M059J (cell line): ENCODE measurements at places on chromosomes 2 and 18.

GRCh38 chr18:28820353-28820752 lies 643.4 kb upstream of the CDH2 start:
- DNase-seq = no peak

DNA sequence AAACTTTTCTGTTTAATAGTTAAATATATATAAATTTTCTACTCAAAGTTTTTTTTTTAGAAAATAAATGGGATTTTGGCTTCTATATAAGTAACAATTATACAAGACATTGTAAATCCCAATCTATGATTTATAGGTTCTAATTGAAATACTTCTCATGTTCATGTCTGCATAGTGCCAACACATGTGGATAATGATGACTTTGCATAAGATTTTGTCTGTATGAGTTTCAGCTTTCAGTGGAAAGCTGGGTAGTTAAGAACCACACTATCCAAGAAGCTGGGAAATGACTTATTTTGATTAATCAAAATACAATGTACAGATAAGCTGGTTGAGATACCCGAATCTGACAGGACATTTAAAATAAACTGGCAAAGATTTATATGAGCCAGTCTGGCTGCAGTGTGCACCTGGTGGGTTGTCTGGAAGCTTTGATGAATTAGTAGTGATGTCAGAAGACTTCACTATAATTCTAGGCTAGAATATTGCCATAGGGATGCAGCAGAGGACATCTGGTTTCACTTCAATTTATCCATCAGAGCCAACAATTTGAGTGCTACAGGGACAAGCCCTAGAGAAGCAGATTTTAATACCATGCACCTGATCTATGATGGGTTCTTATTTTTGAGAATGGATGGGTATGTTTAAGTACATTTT lies 45.4 kb downstream of the EML6 start:
- no peak for DNase-seq

DNA sequence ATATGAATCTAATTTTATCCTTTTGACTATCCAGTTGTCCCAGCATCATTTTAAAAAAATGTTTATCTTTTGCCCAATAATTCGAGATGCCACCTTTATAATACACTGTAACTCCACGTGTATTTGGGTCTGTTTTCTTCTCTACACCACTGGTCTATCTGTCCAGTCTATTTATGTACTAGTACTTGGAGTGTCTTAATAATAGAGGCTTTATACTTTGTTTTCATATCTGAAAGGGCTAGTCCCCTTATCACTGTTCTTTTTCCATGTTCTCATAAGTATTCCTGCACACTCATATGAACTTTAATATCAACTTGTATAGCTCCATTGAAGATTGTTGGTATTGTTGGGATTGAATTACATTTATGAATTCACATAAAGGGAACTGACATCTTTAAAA lies 101.1 kb upstream of the RMP24 start:
- no peak for DNase-seq

DNA sequence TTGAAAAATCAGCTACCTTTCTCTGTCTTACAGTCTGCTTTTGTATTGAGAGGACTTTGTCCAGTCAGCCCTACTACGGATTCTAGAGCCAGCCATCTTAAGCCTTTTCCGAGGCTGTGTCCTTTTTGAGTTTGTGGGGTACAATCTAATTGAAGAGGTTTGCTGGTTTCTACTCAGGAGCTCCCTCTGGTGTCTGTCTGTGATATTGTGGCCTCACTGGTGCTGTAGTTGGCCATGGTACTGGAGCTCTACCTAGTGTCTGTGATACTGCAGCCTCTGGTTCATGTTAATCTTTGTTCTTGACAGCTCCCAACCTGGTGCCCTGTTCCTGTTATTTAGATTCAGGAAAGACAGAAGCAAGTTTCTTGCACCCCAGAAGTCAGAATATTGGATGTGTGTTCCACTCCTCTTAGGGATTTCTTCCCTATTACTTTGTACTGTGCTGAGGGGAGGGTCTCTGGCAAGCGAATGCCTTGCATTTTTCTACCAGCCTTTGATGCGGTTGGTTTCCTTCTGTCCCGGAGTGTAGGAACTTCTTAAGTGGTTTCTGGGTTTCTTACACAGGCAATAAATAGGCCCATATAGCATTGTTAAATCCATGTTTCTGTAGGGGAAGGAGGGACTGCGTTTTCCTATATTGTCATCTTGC lies 78.5 kb downstream of the ACSL3 start:
- DNase-seq = peak; percentile 65

DNA sequence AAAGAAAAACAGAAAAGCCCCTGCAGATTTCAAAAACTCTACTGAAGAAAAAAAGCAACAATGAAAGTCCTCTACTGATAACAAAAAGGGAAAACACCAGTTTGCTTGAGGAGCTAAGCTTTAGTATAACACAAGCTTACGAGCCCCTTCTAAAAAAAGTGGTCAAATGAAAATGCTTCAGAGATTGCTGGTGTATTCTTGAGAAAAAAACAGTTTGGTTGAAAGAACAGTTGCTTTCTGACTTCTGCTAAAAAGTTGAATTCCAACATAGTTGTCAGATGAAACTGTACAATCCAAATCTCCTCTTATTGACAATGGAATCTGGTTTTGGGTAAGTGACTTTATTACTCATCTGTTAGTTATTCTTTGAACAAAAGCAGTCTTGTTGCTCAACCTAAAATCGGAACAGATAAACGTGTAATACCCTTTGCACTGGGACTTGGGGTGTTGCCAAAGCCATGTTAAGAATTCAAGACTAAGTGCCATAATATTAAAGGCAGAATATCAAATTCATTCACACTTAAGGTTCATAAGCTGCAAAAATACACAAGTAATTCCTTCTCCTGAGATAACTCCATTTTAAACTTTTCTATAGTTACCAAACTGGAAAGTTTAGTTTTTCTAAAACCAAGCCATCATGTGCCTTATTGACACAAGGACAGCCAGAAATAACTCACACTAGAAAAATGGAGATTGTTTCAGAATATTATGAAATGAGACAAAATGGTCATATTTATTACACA lies 45.3 kb upstream of the SPAG16 start:
- DNase-seq = peak; percentile 90

DNA sequence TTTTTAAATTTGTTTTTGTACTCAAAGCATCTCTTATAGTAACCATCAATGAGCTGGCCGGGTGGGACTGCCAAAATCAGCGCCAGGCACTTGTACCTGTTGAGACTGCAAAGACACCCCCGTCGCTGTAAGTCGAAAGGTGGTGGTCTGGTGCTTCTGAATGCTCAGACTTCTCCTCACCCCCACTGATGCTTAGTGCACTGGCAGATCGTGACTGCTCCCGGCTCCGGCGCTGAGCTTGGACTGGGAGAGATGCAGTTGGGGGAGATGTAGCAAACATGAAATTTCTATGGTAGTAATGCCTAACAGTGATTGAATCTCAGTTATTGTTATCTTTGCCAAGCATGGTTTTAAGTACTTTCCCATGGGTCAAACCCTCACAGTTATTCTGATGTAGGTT lies 80.6 kb downstream of the RIF1 start:
- DNase-seq = no peak

GRCh38 chr2:65366595-65367125 lies 65.7 kb downstream of the SPRED2 start:
- DNase-seq = peak; percentile 97

DNA sequence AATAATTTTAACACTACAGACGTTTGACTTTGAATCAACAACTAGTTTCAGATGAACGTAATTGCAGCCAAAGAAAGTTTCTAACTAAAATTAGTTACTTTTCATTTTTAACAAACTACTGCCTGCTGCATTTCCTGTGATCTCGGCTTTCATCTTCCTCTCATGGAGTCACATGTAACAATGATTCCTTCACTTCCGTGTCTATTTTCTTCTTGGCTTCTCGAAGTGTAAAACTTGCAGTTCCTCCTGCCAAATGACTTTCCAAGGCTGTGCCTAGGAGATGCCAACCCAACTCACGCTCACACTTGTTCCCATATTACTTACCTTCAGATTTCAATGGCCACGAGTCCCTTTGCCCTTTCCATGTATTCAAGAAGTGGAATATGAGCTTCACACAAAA lies 1406.3 kb upstream of the CELF4 start:
- DNase-seq = no peak

GRCh38 chr2:11356764-11357163 lies 12.3 kb upstream of the ROCK2 start:
- no peak for DNase-seq

- DNase-seq = no peak
Observed at GRCh38 chr2:139730197-139730596, 950.0 kb upstream of the NXPH2 start.

- DNase-seq = no peak
Observed at GRCh38 chr2:60742419-60742818, 13.6 kb upstream of the PAPOLG start.

DNA sequence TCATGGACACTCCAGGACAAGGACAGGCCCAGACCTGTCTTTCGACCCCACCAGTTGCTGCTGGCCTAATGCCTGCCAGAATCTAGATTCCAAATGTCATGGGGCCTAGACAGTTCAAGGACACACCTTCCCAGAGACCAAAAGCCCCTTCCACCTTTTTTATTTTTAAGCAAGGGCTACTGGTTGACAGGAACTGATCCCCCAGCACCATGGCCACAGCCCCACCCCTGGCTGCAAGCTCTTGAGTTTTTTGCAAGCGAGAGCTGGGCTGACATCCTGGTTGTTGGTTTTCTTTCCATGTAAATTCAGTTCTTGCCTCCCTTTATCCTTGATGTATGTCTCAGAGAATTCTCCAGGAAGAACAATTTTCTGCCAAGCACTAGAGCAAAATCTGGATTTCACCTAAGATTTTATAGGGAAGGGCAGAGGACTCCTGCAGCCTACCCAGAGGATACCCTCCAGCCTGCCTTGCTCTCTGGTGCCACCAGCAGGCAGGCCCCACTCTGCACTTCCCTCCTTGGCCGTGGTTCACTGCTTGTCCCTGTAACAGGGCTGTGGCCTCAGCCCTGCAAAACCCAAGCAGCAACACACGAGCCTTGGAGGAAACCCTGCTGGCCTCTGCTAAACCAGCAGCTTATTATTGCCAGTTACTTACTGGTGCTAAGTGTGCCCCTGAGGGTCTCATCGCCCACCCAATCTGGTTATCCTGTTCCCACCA lies 97.7 kb downstream of the TWIST2 start:
- DNase-seq = peak; percentile 34

DNA sequence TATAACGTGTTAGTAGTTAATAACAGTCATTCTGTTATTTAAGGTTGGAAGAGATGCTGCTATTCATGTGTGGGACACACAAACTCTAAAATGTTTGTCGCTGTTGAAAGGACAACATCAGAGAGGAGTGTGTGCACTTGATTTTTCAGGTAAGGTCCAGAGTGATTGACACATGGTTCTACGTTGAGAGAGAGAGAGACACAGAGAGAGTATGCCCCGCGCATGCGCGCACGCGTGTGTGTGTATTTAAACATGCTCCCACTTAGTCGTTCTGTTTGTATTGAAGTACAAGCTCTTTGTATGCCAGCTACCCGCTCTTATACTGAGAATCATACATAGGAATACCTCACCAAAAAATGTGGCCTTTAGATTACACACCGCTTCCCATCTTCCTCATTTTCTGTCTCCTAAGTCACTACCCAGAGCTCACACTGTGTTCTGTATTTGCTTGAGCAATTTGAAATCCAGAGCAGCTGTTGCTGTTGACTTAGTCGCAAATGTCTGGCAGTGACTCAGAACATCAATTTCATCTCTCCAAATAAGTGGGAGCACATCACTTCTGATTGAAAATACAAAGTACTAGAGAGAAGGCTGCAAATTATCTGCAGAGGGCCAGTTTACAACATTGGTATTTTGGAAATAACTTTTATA lies 148.1 kb downstream of the EML6 start:
- no peak for DNase-seq

- no peak for DNase-seq
Observed at GRCh38 chr2:234826681-234827080, 125.1 kb upstream of the SH3BP4 start.

DNA sequence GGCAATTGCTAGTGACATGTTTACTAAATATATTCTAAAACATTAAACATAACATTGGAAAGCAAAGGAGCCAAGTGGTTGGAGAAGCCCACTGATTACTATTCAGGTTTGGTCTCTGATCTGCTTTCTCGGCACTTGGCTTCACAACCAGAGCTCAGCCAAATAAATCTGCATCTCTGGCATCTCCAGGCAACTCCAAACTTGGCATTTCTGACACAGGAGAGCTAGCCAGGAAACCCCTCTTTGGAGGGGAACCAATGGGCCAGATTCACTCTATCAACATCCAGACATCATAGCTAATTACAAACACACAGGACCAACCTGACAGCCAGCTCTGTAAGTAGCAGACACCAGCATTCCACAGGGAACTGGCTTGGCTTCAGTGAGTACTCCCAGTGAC lies 150.3 kb upstream of the ETAA1 start:
- no peak for DNase-seq

- DNase-seq = no peak
Observed at GRCh38 chr2:120381192-120381591, 35.3 kb downstream of the INHBB start.

- DNase-seq = peak; percentile 37
Observed at GRCh38 chr2:78070693-78071092, 548.5 kb upstream of the LRRTM4 start.

GRCh38 chr2:168661863-168662256 lies 140.6 kb upstream of the NOSTRIN start:
- no peak for DNase-seq

DNA sequence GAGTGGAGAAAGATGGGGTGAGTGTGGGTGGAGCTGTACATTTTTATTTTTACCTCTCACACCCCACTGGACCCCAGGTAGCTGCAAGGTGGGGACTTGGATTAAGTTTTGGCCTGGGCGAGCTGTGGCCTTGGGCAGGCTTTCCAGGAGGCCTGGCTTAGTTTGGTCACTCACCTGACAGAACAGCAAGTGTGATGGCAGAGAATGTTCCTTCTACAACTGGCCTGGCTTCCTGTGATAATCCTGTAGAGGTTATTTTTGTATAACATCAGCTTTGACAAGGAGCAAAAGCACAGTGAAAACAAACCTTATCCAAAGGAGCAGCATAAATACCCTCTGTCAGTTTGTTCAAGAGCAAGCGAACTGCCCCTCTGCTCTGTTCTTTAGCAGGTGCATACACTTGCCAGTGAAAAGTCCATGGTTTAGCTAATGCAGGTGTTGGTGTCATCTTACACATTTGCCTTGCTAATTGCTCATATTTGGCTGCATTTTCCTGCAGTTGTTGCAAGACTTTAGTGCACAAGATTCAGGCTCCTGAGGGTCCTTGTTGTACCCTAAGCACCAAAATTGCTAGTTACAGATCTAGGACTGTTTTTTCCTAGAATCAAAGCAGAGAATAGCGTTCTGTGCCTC lies 6.3 kb downstream of the THNSL2 start:
- no peak for DNase-seq
